Stimulated activated effector memory CD8-positive, alpha-beta T cell treated with anti-CD3 and anti-CD28 coated beads, Interleukin-12 subunit alpha, Interleukin-12 subunit beta, amount 100 ng/mL, for 72 hours (primary cell): ENCODE measurements at places on chromosomes 5 and 9.

- no peak for DNase-seq
These were observed 12.1 kb downstream of the ZBTB34 start for GRCh38 chr9:126872516-126872915.

GRCh38 chr9:79858508-79858907, 286.7 kb downstream of the TLE4 start:
- no peak for DNase-seq

GRCh38 chr5:87121304-87122150, 146.2 kb upstream of the RASA1 start:
- no peak for DNase-seq

DNA sequence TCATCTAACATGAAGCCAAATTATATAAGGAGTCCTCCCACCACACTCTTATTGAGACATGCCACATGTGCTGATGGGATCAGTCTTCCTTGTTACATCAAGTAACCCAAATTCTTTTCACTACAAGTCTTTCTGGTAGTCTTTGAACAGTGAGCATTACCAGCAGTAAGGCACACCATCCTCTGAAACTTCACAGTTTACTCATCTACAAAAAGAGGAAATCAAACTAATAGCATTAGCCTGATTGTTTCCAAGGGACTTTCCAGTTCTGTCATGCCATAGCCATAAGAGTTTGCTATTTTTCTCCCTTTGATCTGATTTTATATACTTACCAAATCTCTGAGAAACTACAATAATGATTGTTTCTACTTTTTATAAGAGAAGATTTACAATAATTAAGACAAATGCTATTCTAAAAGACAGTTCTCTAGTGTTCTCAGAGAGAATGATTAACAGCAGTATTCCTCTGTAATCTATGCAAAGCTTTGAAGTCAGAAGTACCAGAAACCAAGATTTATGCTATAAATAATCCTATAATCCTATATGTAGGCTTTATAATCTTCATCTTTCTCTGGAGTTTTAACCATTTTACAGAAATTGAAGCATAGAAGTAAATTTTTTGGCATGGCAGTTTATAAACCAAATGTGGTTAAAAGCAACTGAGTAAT, 166.2 kb upstream of the ACO1 start:
- no peak for DNase-seq

GRCh38 chr5:173330338-173331206, 2.4 kb upstream of the STC2 start:
- no peak for DNase-seq

DNA sequence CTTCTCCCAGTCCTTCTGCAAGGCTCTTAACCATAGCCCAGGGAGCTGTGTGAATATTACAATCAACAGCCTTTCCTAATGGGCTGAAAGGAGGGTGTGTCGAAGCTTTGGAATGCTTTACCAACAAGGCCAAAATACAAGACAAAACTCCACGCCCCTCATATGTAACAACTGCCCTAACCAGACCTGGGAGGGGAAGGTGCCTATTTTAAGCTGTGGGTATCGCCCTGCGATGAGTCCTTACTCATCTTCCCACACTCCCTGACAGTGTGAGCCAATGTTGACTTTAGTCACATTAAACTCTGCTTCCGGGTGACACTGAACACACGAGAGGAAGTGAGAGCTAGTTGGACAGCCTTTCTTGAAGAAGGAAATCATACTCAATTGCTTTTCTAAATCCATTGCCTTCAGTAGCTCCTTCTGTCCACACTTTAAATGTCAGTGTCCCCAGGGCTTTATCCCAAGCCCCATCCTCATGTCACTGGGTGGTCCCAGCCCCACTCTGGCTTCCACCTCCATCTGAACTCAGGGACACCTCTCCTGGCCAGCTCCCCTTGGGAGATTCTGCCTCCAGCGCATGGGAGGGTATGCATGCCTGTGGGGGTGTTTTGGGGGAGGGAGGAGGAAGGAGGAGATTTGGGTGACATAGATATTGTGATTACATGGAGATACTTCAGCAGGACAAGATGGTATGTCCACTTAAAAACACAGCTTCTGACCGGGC, 6.5 kb upstream of the TBC1D9B start:
- no peak for DNase-seq

DNA sequence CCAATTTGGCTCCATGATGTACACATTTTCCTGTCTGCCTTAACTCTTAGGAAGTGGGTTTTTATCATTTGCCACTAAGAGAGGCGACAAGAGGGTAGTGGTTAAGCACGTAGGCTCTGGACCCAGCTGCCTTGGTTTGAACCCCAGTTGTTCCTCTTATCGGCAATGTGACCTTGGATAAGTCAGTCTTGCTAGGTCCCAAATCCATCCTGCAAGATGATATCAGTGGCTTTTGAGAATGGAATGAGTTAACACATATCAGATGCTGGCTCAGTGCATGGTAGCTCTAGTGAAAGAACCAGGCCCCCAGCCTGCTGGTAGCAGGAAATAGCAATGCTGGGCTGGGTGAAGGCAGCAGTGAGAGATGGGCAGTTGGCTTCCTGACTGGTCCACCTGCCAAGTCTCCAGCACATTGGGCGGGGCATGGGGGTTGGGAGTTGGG, 72.5 kb downstream of the STK10 start:
- DNase-seq, result no peak

- no peak for DNase-seq
These were observed 87.1 kb downstream of the SLC38A9 start for GRCh38 chr5:55624841-55625588.

GRCh38 chr9:94528886-94529285, 26.0 kb upstream of the PCAT7 start:
- DNase-seq, result no peak

- DNase-seq, result no peak
These were observed 102.6 kb downstream of the XRCC4 start for GRCh38 chr5:83179966-83180365.

- no peak for DNase-seq
These were observed 4.7 kb downstream of the GOLGA2 start for GRCh38 chr9:128271112-128271511.

GRCh38 chr5:1503241-1504068, 20.3 kb downstream of the LPCAT1 start:
- DNase-seq, result no peak

DNA sequence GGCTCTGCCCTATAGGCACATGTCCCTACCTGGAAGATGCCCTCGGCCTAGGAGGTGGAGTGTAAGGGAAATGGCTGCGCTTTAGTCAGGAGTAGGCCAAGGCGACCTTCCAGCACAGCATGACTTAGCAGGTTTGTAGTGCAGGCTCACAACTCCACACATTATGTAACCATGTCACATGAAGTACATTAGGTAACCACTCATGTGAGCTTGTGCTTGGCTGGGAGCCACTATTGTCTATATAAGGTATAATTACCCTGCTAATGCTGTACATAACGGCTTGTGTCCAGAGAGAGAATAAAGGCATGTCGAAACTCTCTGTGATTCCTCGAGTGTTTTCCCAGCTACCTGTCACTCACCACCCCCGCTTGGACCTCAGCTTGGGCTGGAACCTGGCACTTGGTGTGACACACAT, 74.9 kb downstream of the CAMK4 start:
- no peak for DNase-seq

DNA sequence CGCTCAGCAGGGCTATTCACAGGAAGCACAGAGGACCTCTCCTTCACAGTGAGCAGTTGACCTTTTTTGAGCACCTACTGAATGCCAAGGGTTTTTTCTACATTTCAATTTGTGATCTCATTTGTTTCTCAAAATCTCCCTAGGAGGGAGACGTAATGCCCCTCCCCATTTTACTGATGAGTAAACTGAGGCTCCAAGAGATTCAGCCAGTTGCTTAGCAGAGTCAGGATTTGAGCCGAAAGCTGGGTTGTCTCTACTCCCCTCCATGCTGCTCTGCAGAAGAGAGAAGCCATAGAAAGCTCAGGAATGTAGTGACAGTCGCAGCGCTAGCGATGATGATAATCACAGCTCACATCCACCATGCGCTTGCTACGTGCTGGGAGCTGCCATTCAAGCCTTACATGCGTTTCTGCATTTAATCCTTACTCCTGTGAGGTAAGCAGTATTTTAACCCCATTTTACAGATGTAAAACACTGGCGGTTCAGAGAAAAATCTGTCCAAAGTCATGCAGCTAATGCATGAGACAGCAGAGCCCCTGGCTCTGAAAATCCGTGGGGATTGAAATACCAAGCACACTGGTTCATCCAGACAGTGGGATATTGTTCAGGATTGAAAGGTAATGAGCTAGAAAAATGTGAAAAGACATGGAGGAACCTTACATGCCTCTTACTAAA, 33.8 kb downstream of the ERGIC1 start:
- no peak for DNase-seq

GRCh38 chr5:143251946-143252345, 151.5 kb downstream of the NR3C1 start:
- DNase-seq, result no peak

DNA sequence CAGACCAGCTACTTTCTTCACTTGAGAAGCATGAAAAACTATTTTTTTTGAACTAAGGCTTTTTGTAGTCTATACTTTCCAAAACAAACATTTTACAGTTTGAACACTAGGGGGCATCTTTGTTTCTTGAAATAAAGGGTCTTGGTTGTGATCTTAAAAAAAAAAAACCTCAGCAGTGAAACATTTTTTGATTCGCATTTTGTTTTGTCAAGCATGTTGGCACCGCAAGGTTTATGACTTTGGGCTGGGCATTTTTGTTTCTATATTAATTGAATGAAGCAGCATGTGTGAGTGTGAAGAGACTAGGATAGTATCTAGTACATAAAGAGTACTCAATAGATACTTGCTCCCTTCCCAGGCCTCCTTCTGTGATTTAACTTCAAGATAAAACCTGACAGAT, 31.6 kb upstream of the ACOT12 start:
- no peak for DNase-seq

DNA sequence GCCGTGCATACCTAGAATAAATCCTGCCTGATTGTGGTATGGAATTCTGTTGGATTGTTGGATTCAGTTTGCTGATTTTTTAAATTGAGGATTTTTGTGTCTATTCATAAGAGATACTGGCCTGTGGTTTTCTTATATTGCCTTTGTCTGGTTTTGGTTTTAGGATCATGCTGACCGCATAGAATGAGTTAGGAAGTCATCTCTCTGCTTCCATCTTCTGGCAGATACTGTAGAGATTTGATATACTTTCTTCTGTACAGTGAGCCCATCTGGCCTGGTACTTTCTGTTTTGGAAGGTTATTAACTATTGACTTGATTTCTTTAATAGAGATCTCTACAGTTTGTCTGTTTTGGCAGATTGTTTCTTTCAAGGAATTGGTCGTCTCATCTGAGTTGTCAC, 14.7 kb downstream of the CEP72 start:
- DNase-seq, result no peak

GRCh38 chr9:133741716-133742115, 3.6 kb upstream of the SARDH start:
- no peak for DNase-seq

DNA sequence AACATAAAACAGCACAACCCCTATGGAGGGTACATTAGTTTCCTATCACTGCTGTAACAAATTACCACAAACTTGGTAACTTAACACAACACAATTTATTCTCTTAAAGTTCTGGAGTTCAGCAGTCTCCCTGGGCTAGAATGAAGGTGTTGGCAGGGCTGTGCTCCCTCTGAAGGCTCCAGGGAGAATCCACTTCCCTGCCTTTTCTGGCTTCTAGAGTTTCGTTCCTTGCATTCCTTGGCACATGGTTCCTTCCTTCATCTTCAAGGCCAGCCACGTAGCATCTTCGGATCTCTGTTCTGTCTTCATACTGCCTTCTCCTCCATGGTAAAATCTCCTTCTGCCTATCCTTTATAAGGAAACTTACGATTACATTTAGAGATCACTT, 25.0 kb upstream of the GSN start:
- no peak for DNase-seq

GRCh38 chr5:7585807-7586206, 189.9 kb downstream of the ADCY2 start:
- DNase-seq, result no peak

DNA sequence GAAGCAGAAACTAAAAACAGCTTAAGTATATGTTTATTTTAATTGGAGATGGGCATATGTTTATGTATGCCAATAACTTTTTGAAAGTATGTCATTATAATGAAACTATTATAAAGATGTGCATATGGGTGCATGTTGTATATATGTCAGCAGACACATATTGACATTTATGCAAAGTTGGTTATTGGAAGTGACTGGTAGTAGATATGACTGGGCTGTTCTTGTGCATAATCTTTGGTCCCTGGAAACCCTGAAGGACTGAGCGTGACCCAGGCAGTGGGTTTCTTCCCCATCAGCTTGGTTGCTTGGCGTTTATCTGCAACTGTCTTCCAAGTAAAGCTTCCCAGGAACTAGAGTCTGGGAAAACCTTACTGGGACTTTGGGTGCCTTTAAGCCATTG, 25.7 kb downstream of the ANKRA2 start:
- DNase-seq, result no peak

- DNase-seq, result no peak
These were observed 10.0 kb downstream of the TLE4 start for GRCh38 chr9:79581794-79582193.

GRCh38 chr5:39390945-39391344, 26.6 kb upstream of the C9 start:
- no peak for DNase-seq

GRCh38 chr5:176481711-176482110, 33.5 kb downstream of the FAF2 start:
- no peak for DNase-seq

DNA sequence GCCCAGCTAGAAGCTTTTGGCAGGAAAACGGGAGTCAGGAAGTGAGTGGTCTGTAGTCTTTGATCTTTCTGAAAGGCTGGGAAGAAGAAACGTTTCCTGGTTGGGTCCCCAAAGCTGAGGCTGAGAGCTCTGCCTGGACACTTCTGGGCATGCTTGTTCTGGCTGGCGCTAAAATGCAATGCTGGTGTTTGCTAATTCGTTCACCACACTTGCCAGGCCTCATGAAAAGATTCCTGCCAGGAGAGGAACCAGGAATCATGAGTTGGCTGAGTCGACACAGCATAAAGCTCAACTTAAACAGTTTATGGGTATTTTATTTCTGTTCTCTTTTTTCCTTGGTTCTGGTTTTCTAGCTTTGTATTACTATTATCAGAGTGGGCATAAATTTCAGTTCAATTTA, 10.7 kb upstream of the PTGR1 start:
- no peak for DNase-seq

GRCh38 chr5:38341056-38341455, 82.7 kb downstream of the EGFLAM start:
- no peak for DNase-seq

DNA sequence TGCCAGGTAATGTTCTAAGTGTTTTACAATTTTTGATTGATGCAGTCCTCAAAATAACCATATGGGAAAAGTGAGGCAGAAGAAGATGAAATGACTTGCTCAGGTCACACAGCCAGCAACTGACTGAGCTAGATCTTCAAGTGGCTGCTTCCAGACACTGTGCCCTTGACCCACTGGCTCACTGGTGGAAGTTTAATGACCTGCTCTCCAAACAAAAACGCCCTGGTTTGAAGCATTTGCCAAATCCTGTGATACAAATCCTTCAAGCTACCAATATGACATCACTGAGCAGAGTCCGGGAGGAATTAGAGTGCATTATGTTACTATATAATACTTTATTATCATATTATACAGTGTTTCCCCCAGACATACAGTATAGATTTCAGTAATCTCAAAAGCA, 459.4 kb downstream of the GADD45G start:
- peak; percentile 23 for DNase-seq

GRCh38 chr5:139886213-139886612, 90.6 kb downstream of the PSD2 start:
- no peak for DNase-seq

- no peak for DNase-seq
These were observed 20.2 kb downstream of the HAVCR1 start for GRCh38 chr5:157038568-157039187.

- no peak for DNase-seq
These were observed 121.3 kb upstream of the OSMR start for GRCh38 chr5:38724301-38725030.
